Stimulated activated CD4-positive, alpha-beta T cell treated with anti-CD3 and anti-CD28 coated beads, Interleukin-12 subunit alpha, Interleukin-12 subunit beta, amount 100 ng/mL, for 24 hours (primary cell): ENCODE measurements at places on chromosomes 11 and 22.

DNA sequence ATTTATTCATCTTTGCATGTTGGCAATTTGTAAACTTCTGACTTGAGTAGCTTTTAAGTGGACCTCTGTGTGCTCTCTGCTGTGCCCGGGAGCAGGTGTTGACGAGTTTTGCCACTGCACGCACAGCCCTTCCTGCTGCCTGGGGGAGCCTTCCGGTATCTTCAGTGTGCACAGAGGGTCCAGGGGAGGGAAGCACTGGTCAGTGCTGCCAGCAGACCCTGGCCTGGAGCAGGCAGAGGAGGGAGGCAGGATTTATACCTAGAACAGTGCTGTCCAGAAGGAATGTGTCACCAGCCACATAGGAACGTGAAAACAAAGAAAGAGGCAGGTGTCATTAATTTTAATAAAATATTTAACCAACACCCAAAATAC lies 403.6 kb downstream of the TBC1D22A start:
- no peak for DNase-seq

- no peak for DNase-seq
Observed at GRCh38 chr11:10926801-10927211, 69.0 kb upstream of the ZBED5 start.

GRCh38 chr22:37808294-37808657 lies 542 bp downstream of the GCAT start:
- DNase-seq = no peak

- no peak for DNase-seq
Observed at GRCh38 chr11:17169876-17170275, 37.9 kb downstream of the PIK3C2A start.

- no peak for DNase-seq
Observed at GRCh38 chr11:44559207-44559939, 6.1 kb upstream of the CD82 start.

DNA sequence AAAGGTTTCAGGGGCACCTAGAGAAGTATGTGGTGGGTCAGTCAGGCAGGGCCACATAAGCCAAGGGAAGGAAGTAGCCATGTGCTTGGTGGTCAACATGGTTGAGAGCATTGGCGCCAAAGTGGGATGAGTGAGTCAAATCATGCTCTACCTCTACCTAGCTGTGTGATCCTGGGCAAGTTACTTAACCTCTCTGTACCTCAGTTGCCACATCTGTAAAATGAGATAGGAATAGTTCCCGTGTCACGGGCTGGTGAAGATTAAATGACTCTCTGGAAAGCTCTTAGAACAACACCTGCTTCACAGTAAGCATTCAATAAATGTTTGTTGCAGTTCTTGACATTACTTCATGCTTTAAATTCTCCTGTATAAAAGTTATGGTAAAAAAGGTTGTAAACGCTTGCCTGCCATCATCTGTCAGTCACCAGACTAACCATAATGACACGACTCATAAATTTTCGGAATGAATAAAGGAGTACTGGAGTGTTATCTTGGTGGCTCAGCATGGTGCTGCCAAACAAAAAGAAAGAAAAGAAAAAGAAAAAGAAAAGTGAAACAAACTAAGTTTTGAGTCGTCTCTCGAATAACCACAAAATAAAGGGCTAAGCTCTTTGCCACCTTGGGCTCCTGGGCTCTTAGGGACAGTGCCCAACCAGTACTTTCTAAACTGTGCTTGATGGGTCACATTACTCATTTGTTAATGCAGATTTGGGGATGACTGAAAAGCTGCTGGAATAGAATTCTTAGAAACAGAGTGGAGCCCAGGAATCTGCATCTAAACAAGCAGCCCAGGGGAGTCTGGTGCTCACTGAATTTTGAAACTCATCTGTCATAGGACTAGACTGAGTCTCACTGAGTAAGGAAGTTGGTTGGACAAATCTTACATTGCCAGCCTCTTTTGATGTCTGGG lies 107.6 kb downstream of the LDLRAD3 start:
- DNase-seq = no peak
